ENCODE measurements at places on chromosomes 3 and 15.

GRCh38 chr3:112973325-112974177 lies 1.4 kb downstream of the CD200R1 start:
- no peak for DNase-seq

DNA sequence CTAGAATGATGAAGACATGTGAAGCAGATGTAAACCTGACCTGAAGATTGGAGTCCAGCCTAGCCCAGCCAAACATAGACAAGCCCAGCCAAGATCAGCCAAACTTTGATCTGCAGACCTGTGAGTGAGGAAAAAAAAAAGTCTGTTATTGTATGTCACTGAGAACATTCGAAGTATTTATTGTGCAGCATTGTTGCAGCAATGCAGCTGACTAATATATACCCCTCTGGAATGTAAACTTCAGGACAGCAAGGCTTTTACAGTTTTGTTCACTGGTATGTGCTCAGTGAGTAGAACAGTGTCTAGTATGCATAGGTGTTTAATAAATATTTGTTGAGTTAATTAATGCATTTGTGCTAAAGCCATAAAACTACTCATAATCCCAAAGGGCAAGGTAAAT lies 23.4 kb downstream of the TMEM202 start:
- no peak for DNase-seq

DNA sequence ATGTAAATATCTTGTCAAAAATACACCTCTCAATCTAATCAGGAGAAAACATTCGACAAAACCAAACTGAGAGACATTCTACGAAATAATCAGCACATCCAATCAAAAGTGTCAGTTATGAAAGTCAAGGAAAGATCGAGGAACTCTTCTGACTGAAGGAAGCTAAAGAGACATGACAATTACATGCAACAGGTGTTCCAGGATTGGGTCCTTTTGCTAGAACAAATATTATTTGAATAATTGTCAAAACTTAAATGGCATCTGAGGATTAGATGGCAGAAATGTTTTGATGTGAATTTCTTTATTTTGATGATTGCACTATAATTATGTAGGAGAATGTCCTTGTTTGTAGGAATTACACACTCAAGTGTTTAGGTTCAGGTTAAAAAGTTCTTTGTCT lies 124.1 kb upstream of the HES1 start:
- DNase-seq = no peak

- no peak for DNase-seq
Observed at GRCh38 chr3:157388976-157389375, 47.7 kb upstream of the PTX3 start.

GRCh38 chr15:88653200-88654064 lies 14.6 kb downstream of the ISG20 start:
- no peak for DNase-seq

GRCh38 chr3:72318504-72319193 lies 529.6 kb downstream of the SHQ1 start:
- DNase-seq = no peak

DNA sequence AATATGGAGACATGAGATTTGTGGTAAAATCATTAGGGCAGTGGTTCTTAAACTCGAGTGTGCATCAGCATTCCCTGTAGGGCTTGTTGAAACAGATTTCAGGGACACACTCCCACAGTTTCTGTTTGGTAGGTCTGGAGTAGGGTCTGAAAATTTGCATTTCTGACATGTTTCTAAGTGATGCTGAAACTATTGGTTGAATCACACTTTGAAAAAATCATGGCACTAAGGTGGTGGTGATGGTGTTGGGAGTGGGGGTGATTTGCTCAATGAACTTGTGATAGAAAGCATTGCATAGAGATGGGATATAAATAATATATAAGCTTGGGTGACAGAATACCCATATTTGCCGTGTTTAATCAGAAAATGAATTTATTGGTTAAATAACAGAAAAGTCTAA lies 11.3 kb downstream of the MITF start:
- DNase-seq = no peak

GRCh38 chr15:36777926-36778325 lies 198.5 kb downstream of the CDIN1 start:
- DNase-seq = no peak

DNA sequence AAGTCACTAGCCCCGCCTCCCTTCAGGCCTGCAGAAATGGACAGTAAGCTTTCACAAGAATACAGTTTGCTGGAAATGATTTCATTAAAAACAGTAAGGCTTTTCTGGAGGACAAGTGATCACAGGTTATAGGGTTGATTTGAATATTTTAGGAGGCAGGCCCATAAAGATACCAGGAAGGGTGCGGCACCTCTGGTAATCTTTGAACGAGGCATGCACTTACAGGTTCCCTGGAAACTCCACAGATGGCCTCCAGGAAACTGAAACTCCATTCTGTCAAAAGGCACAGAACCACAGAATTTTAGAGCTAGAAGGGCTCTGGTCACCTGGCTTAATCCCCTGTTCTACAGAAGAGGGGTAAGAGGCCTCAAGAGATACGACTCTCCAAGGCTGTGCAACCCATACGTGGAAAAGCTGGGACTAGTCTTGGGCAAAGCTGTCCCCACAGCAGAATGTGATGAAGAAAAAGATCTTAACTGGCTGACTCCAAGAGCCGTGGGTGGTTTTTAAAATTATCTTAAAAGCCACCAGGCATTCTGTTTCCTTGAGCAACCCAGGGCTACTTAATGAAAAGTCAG lies 1.2 kb downstream of the STARD5 start:
- no peak for DNase-seq

GRCh38 chr3:187999821-188000220 lies 154.1 kb upstream of the LPP start:
- no peak for DNase-seq

GRCh38 chr3:117010318-117010717 lies 300.7 kb downstream of the TUSC7 start:
- DNase-seq = no peak

- DNase-seq = no peak
Observed at GRCh38 chr15:90903733-90904536, 833 bp downstream of the MAN2A2 start.

DNA sequence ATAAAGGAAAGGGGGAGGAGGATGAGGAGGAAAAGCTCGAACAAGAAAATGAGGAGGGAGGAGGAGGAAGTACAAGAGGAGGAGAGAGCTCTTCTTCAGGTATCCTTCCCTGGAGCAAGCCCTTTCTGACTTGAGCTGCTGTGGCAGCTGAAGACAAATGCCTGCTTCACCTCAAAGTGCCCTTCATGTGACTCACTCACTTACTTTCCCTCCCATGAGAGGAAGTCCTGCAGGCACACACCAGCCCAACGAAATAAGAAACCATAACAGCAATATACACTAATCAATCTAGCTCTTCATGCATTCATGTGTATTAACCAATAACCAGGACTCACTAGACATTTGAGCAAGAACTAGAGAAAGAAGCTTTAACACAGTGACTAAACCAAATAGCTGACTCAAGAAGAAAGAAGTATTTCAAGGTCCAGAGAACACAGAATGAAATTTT lies 251.9 kb downstream of the IGSF11 start:
- DNase-seq = no peak

DNA sequence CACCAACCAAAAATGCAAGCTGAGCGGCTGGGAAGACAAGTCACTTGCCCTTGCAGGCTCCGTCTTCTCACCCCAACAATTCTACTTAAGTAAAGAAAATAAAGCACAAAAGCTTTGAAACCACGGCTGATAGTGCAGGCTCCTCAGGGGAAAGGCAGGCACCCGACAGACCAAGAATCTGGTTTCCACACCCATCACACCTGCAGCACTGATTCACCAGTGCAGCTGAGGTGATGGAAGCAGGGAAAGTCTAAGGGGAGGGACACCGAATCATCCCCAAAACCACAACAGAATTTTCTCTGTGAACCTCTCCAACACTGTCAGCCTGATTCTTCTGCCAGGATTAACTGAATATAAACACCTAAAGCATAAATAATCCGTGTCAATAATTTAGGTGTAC lies 62.0 kb upstream of the NSMCE3 start:
- no peak for DNase-seq

GRCh38 chr15:98786717-98787116 lies 138.4 kb downstream of the IGF1R start:
- DNase-seq = no peak

DNA sequence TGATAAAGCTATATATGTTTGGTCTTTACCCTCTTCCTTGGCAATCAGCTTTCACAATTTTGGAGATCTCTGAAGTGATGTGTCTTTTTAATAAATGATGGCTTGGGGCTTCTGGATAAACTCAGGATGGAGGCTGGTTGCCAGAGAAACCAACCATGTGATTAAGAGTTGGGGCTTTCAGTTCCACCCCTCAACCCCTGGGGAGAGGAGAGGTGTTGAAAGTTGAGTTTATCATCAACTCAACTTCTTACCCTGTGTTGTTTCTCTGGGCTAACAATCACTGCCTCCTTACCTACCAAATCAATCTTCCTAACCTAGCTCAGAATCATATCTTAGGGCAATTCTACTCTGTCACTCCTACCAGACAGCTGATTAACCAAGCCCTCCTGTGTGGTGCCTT lies 735.8 kb downstream of the ZPLD1 start:
- DNase-seq = no peak

GRCh38 chr3:164209363-164209762 lies 868.9 kb downstream of the SI start:
- no peak for DNase-seq

- no peak for DNase-seq
Observed at GRCh38 chr3:38009807-38010591, 19.4 kb downstream of the VILL start.

DNA sequence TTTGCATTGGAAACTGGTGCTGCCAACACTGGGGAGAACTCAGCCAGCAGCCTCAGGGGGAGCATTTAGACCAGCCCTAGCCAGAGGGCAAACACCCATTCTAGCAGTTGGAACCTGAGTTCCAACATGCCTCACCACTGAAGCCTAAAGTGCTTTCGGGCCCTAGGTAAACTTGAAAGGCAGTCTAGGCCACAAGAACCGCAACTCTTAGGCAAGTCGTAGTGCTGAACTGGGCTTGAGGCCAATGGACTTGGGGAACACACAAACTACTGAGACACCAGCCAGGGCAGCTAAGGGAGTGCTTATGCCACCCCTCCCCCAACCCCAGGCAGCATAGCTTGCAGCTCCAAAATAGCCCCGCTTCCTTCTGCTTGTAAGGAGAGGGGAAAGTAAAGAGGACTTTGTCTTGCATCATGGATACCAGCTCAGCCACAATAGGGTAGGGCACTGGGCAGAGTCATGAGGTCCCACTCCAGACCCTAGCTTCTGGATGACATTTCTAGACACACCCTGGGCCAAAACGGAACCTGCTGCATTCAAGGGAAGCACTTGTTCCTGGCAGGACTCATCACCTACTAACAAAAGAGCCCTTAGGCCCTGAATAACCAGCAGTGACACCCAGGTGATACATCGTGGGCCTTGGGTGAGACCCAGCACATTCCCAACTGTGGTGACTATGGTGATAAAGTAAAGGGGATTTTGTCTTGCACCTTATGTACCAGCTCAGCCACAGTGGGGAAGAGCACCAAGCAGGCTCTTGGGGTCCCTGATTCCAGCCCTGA lies 37.3 kb upstream of the TEX9 start:
- no peak for DNase-seq

DNA sequence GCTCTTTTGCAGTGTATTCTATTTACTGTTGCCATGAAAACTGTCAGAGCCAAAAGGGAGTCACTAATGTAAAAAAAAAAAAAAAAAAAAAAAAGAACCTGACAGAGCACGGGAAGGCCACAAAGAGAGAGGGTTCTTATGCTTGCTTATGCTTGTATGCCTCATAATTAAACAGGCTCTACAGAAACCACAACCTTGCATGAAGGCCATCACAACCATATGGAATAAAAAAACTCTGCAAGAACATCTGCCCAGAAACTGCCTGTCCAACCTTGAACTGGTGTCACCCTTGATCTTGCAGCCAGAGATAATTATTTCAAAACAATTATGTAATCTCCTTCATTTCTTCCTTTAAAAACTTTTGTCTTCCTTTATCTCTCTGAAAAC lies 50.1 kb downstream of the CFAP20DC start:
- no peak for DNase-seq

- no peak for DNase-seq
Observed at GRCh38 chr15:80563372-80563997, 131.6 kb upstream of the ABHD17C start.

- no peak for DNase-seq
Observed at GRCh38 chr3:179421500-179421899, 29.8 kb downstream of the GNB4 start.

- DNase-seq = peak; percentile 32
Observed at GRCh38 chr15:80849308-80849707, 70.1 kb downstream of the CEMIP start.

- DNase-seq = no peak
Observed at GRCh38 chr3:152834776-152835600, at the start of gene P2RY1. Gene P2RY1, plus strand, starts transcription at chr3:152835131. Its CDS starts 652 bp downstream, at chr3:152835783.

DNA sequence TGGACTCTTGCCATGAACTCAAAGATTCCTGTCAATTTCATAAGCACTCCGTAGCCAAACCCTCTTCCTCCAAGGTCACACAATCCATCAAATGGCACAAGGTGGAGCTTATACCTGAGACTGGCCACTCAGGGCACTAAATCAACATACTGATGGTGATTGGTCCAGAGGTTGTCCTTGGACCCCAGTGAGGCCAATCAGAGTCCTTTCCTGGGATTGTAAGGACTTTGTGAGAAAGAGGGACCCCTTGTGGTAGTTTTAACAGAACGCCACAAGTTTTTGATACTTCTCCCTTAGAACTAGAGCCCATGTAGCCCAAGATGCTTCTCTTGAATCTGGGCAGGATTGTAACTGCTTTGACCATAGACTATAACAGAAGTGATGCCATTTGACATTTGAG lies 44.4 kb upstream of the LARS2 start:
- DNase-seq = no peak

DNA sequence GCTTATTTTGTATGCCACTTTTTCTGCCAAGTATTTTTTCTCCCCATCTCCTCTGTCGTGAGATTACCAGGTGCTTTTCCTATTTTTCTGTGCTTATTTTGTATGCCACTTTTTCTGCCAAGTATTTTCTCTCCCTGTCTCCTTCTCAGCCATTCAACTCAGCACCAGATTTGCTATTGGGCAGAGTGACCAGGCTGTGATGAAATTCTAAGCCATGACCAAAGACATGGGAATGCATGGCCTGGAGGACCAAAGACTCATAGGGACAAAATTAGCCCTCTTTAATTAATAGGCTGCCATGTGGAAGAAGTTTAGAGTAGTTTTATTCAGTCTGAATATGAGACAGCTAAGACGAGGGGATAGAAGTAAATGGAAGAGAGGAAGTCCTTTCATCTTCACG lies 257.4 kb downstream of the SQOR start:
- DNase-seq = no peak

DNA sequence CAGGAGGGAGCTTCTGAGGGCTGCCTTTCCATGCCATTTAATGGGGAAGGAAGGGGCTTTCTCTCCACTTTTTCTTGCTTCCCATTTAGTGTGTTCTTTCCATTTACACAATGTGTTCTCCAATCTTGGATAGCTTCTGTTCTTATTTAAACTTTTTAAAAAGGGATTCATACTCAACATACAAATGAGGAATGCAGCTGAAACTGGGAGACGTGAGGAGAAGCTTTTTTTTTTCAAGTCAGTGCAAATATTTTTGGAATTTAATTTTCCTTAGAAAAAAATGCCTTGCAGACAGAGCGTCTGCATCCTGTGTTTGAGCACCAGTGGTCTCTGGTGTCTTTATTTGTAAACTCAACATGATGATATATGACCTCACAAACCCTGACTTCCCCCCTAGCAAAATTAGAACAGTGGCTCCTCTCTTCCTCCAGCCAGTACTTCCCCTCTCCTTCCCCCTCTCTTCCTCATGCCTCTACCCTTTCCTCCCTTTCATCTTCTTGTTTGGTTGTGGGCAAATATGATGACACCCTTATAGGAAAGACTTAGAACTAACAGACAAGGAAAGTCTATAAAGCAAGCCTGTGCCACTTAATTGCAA lies 48.1 kb upstream of the PCSK6 start:
- no peak for DNase-seq

GRCh38 chr3:195007766-195008165 lies 263.2 kb downstream of the XXYLT1 start:
- DNase-seq = no peak
